ENCODE measurements at places on chromosomes 11 and 22. TPM values are rescaled to one million over a fixed set of nuclear protein-coding genes. Genes with fewer than 3 reads are reported as not detected.

Gene TRMU
- total RNA-seq = 69.5 TPM

DNA sequence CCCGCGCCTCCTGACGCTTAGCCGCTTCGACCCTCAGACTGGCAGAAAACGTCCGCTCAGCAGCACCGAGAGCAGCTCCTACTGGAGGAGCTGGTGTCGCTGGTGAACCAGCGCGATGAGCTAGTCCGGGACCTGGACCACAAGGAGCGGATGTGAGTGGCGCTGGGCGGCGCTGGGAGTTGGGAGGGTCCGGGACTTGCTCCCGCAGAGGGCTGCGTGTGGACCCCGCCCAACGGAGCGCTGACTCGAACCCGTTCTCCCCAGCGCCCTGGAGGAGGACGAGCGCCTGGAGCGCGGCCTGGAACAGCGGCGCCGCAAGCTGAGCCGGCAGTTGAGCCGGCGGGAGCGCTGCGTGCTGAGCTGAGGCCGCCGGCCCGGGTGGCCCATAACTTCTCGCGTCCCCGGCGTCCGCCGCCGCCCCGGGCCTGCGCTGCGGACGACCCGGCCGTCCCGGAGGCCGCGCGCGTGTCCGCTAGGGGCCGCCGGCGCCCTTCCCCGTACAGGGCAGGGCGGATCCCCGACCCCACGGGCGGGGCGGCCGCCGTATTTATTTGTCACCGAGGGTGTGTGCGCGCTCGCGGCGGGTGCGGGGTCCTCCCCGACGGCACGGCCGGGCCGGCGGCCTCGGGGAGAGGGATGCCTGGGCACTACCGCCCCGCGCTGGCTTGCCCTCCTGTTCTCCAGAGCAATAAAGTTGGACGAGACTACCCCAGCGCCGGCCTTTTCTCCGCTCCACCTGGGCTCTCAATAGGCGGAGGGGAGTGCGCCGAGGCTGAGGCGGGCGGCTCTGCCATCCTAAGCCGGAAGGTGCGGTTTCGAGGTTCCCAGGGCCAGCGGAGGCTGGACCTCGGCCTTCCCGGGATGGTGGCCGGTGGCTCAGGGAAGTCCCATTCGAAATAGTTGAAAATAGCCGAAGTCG is 3.4 kb downstream of the KCNK7 start:
- no peak for DNase-seq

GRCh38 chr11:11786771-11787170 is 55.0 kb upstream of the USP47 start:
- no peak for DNase-seq

Gene TBC1D22A
- total RNA-seq = 34.0 TPM

Gene NLRP14
- total RNA-seq = not detected

Gene CYP2D6
- 1.8 TPM for total RNA-seq
